ENCODE measurements at places on chromosomes 3 and 15.
A peak's percentile ranks its signal among the peaks of the same experiment; 100 is the strongest.

GRCh38 chr3:112020674-112021085 is 13.9 kb upstream of the TMPRSS7 start:
- H3K4me1 ChIP-seq, result peaks cover 7% of the 10 kb centered on the region
- peak overlapping the region; percentile 90 for H3K27ac ChIP-seq
- H3K36me3 ChIP-seq, result no peaks in the 10 kb centered on the region
- H3K27me3 ChIP-seq, result no peaks in the 10 kb centered on the region
- DNase-seq, result no peak

- H3K4me1 ChIP-seq, result no peaks in the 10 kb centered on the region
- H3K4me3 ChIP-seq, result no peak overlapping the region
- peak; percentile 20 for DNase-seq
- no peaks in the 10 kb centered on the region for H3K27me3 ChIP-seq
- H3K27ac ChIP-seq, result no peak overlapping the region
Observed at GRCh38 chr15:52673312-52673711, 5.9 kb downstream of the ATOSA start.

GRCh38 chr3:21017115-21017852 is 733.7 kb downstream of the ZNF385D start:
- no peak for DNase-seq
- no peaks in the 10 kb centered on the region for H3K27me3 ChIP-seq
- H3K4me3 ChIP-seq, result no peak overlapping the region
- no peaks in the 10 kb centered on the region for H3K36me3 ChIP-seq

- no peak for DNase-seq
- H3K27ac ChIP-seq, result no peak overlapping the region
- peaks cover 3% of the 10 kb centered on the region for H3K4me1 ChIP-seq
- no peak overlapping the region for H3K4me3 ChIP-seq
- peaks cover 35% of the 10 kb centered on the region for H3K27me3 ChIP-seq
Observed at GRCh38 chr15:78365917-78366316, 25.8 kb downstream of the CRABP1 start.

DNA sequence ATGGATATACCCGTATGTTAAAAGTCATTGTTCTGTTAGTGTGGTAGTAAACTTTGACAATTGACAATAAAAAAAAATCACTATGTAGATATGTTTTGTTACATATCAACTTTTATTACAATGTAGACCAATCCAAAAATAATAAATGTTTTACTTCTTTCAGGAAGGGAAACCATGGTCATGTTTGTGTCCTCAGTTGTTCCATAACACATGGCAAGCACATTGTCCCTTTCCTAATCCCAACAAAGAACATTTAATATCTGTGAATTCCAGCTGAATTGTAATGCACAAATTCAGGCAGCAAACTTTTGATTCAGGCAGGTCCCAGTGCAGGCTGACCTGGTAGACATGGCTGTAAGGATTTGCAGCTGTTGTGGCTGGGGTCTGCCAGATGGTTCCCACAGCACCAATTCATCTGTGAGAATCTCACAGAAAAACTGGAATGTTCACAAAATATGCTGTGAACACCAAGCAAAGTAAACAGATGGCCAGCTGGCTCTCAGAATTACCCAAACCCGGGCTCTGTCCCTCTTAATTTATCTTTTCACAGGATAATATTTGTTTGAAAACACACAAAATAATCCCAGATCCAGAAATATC is 1.9 kb upstream of the SPG21 start:
- H3K4me3 ChIP-seq, result no peak overlapping the region
- no peak overlapping the region for H3K27ac ChIP-seq
- H3K36me3 ChIP-seq, result peaks cover 2% of the 10 kb centered on the region
- no peaks in the 10 kb centered on the region for H3K4me1 ChIP-seq

DNA sequence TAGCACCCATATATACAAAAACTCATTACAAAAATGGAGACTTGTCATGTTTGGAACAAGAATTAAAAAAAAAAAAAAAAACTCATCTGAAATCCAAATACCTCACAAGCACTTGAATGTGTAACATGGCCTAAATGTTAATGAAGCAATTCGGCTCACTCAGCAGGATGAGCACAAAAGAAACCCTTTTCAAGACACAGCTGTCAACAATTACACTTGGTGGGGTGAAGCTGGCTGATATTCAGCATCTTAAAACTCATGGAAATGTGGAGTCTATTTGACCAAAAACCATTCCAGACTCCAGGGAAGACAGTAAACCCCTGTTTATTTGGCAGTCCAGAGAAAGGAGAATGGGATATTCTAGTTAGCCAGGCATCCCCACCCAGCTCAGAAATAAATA is 205.4 kb upstream of the TSC22D2 start:
- DNase-seq, result no peak
- no peaks in the 10 kb centered on the region for H3K36me3 ChIP-seq
- H3K4me3 ChIP-seq, result no peak overlapping the region
- no peaks in the 10 kb centered on the region for H3K27me3 ChIP-seq

GRCh38 chr3:76864355-76864754 is 175.5 kb upstream of the ROBO2 start:
- no peaks in the 10 kb centered on the region for H3K4me1 ChIP-seq
- no peaks in the 10 kb centered on the region for H3K36me3 ChIP-seq
- no peak overlapping the region for H3K27ac ChIP-seq
- H3K4me3 ChIP-seq, result no peak overlapping the region

GRCh38 chr3:17942856-17943255 is 200.4 kb upstream of the TBC1D5 start:
- H3K4me1 ChIP-seq, result no peaks in the 10 kb centered on the region
- H3K27ac ChIP-seq, result no peak overlapping the region
- peak; percentile 25 for DNase-seq
- H3K27me3 ChIP-seq, result no peaks in the 10 kb centered on the region

DNA sequence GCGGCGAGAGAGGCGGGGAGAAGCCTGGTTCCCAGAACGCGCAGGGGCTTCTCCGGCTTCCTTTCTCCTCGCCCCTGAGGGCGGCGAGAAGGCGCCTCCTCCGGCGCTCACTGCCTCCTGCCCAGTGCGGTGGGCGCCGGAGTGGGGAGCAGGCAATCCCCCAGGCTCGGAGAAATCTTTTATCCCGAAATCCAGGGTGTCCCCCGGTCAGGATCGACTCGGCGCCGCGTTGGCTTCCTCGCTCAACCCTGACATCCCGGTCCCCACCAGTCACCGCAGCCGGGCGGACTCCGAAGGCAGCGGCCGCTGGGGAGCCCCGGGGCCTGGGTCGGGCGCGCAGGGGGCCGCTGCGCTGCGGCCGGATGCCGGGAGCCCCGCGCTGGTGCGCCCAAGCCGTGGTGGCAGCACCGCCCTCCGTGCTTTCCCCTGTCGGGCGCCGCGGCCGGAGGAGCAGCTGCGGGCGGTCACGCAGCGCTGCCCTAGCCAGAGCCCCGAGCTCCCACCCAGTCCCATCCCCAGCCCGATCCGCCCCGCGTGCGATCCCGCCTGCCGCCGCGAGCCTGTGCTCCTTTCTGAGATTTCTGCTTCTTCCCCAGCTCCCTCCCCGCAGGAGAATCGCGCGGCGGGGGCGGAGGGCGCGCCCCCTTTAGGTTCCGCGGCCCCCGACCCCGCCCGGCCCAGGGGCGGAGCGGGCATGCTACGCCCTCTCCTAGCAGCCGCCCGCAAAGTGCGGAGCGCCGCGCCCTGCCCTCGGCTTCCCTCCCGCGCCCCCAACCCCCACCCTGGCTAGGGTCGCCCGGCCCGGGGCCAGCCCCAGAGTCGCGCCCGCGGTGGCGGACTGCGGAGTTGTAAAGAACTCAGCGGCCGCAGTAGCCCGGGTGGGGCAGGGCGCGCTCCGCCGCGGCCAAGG is 683 bp upstream of the CACNA2D3 start:
- peaks cover 25% of the 10 kb centered on the region for H3K4me1 ChIP-seq
- H3K36me3 ChIP-seq, result no peaks in the 10 kb centered on the region
- peaks cover 51% of the 10 kb centered on the region for H3K27me3 ChIP-seq
- DNase-seq, result no peak

DNA sequence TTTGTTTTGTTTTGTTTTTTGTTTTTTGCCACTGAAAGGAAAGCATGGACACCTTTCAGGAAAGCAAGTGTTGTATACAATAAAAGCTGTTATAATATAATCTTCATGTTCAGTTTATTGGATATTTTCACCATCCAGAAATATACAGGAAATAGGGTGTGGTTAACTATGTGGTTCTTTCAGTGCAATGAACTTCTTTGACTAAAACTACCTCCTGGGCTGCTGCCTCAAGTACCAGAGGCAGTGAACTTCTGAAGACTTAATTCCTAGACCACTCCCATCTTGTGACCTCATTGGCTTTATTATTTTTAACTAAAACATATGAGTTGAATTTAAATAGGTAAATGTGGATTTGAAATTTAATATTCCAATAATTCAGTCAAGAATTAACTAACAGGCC is 27.1 kb upstream of the TBL1XR1 start:
- H3K4me3 ChIP-seq, result no peak overlapping the region
- H3K4me1 ChIP-seq, result peaks cover 1% of the 10 kb centered on the region
- no peaks in the 10 kb centered on the region for H3K27me3 ChIP-seq
- DNase-seq, result no peak

DNA sequence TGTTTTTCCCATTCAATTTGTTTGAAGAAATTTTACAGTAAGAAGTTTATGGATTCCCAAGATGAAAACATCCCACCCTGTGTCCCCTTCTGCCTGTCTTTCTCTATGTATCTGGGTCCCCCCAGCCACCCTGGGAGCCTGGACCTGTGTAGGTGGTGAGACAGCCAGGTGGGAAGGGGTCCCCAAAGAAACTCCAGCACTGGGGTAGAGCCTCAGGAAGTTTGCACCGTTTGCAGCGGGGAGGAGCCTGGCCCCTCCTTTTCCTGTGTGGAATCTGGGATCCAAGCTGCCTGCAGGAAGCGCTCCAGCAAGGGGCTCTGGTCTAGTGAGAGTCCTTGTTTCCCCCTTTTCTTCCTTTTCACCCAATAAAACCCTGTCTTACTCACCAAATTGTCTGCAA is 49.4 kb upstream of the ITGA11 start:
- H3K36me3 ChIP-seq, result no peaks in the 10 kb centered on the region
- H3K27me3 ChIP-seq, result peaks cover 5% of the 10 kb centered on the region
- H3K4me1 ChIP-seq, result peaks cover 29% of the 10 kb centered on the region

GRCh38 chr3:144622845-144623244 is 651.2 kb downstream of the DIPK2A start:
- no peaks in the 10 kb centered on the region for H3K4me1 ChIP-seq
- no peaks in the 10 kb centered on the region for H3K36me3 ChIP-seq
- no peaks in the 10 kb centered on the region for H3K27me3 ChIP-seq
- DNase-seq, result no peak

GRCh38 chr15:65638109-65638508 is 16.4 kb downstream of the SLC24A1 start:
- no peak overlapping the region for H3K27ac ChIP-seq
- no peak for DNase-seq

GRCh38 chr3:99639579-99639978 is 1.2 kb downstream of the COL8A1 start:
- DNase-seq, result peak; percentile 85
- H3K4me3 ChIP-seq, result no peak overlapping the region
- H3K27ac ChIP-seq, result peak overlapping the region; percentile 85
- H3K36me3 ChIP-seq, result no peaks in the 10 kb centered on the region
- H3K27me3 ChIP-seq, result no peaks in the 10 kb centered on the region

- no peaks in the 10 kb centered on the region for H3K4me1 ChIP-seq
- no peak overlapping the region for H3K27ac ChIP-seq
- no peaks in the 10 kb centered on the region for H3K36me3 ChIP-seq
- no peak overlapping the region for H3K4me3 ChIP-seq
- no peak for DNase-seq
Observed at GRCh38 chr15:54840621-54841398, 355.9 kb downstream of the RSL24D1 start.

- no peaks in the 10 kb centered on the region for H3K36me3 ChIP-seq
- DNase-seq, result no peak
- H3K27me3 ChIP-seq, result no peaks in the 10 kb centered on the region
- no peak overlapping the region for H3K27ac ChIP-seq
- peaks cover 2% of the 10 kb centered on the region for H3K4me1 ChIP-seq
Observed at GRCh38 chr3:94615275-94616065, 552.6 kb downstream of the NSUN3 start.

GRCh38 chr15:85615930-85616329 is 178.8 kb downstream of the KLHL25 start:
- peak; percentile 71 for DNase-seq
- no peaks in the 10 kb centered on the region for H3K36me3 ChIP-seq
- no peak overlapping the region for H3K4me3 ChIP-seq
- H3K27me3 ChIP-seq, result no peaks in the 10 kb centered on the region
- peaks cover 3% of the 10 kb centered on the region for H3K4me1 ChIP-seq

GRCh38 chr3:23650371-23651140 is 155.2 kb upstream of the UBE2E1 start:
- H3K4me3 ChIP-seq, result no peak overlapping the region
- H3K4me1 ChIP-seq, result peaks cover 5% of the 10 kb centered on the region
- H3K36me3 ChIP-seq, result no peaks in the 10 kb centered on the region
- no peaks in the 10 kb centered on the region for H3K27me3 ChIP-seq
- DNase-seq, result peak; percentile 84

GRCh38 chr15:74826364-74826819 is at the start of gene CPLX3:
Gene CPLX3 (plus strand): TSS chr15:74826627. CDS start chr15:74826704, 77 bp downstream.
- H3K4me3 ChIP-seq, result no peak within 1 kb of the TSS
- H3K36me3 ChIP-seq, result no peaks in the 10 kb centered on the region
- peaks cover 75% of the 10 kb centered on the region for H3K27me3 ChIP-seq
- H3K27ac ChIP-seq, result no peak within 1 kb of the TSS
- DNase-seq, result peak; percentile 21
- peaks cover 9% of the 10 kb centered on the region for H3K4me1 ChIP-seq

DNA sequence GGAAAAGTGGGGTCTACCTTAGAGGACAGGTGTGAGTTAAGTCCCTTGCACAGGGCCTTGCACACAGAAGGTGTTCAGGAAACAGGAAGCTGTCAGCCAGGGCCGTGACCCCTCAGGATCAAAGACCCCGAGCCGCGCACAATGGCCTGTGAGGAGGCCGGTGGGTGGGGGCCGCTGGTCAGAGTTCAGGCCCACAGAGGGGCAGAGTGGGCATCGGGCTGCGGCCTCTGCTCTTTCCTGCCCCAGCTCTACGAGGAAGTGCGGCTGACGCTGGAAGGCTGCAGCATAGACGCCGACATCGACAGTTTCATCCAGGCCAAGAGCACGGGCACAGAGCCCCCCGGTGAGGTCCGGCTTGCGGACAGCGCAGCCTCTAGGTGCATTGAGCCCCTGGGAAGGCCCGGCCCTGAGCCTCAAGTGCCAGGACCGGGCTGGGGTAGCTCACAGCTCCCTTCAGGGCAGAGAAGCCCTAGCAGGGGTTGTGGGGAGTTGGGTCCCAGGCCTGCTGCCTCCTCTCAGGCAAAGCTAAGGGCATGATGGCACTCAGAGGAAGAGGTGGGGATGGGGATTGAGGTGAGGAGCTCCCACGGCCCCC is 37.2 kb downstream of the PSTPIP1 start:
- H3K27me3 ChIP-seq, result peaks cover 2% of the 10 kb centered on the region
- no peak overlapping the region for H3K4me3 ChIP-seq
- peaks cover 9% of the 10 kb centered on the region for H3K36me3 ChIP-seq
- no peak overlapping the region for H3K27ac ChIP-seq
- no peak for DNase-seq
- peaks cover 46% of the 10 kb centered on the region for H3K4me1 ChIP-seq

DNA sequence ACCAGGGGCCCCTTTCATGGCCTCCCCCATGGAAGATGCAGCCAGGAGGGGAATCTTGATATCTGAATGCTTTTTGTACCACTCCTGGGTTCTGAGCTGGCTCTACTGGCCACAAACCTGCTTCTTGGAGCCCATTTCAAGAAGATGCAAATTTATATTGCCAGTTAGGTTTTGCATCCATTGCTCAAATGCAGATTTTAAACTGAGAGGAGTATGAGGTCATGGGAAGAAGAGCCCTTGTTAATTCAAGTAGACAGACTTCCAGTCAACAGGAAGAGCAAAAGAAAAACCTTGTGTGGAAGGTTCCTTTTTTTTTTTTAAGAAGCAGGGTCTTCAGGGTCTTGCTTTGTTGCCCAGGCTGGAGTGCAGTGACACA is 133.5 kb downstream of the PDZRN3 start:
- no peak for DNase-seq
- H3K4me3 ChIP-seq, result peak overlapping the region; percentile 48
- no peaks in the 10 kb centered on the region for H3K36me3 ChIP-seq
- no peaks in the 10 kb centered on the region for H3K27me3 ChIP-seq
- H3K27ac ChIP-seq, result peak overlapping the region; percentile 48
